ENCODE measurements at places on chromosomes 4 and X.

GRCh38 chr4:1870578-1871443 lies at the start of gene NSD2:
NSD2 (plus strand) TSS chr4:1871393; CDS start chr4:1900655, 29,262 bp downstream.
- peak; percentile 98 for DNase-seq

GRCh38 chr4:42600578-42600977 lies 56.3 kb downstream of the ATP8A1 start:
- DNase-seq, result no peak

DNA sequence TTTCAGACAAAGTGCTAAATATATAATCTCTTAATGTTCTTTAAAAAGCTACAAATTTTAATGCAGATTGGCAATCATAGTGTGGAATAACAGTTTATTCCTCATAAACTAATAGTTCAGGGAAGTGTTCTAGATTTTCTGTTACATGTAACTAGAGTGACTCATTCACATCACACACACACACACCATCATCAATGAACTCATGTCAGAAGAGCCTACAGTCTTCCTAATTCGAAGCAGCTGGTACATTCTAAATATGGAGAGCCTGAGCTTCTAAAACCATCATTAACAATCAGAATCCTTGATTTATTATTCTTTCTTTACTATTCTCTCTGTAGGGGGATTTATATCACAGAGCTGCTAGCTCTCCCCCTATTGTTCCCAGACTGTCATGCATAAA lies 49.6 kb downstream of the DKK2 start:
- peak; percentile 91 for DNase-seq

- DNase-seq, result no peak
Observed at GRCh38 chr4:113617195-113617594, 144.3 kb downstream of the CAMK2D start.

DNA sequence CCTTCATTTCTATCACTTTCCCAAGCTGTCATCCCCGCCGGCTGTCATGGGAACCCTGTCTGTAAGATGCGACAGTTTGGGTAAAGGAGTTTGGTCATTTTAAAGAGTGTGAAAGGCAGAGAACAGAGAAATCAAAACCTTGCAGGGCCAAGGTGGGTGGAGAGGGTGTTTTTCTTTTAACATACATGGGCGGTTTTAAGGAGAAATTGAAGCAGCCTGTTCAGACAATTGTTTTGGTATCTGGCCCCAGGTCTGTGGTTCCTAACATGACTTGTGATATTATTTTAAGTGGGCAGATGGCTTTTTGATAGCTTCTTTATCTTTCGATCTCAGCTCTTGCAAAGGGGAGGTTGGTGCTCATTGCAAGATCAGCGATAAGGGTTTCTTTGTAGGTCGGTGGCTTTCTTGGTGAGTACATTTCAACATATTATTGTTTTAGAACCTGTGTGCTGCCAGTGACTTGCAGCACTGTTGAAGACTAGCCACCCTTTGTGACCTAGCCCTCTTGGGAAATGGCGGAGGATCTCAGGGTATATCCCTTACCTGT lies 3.7 kb downstream of the PPP1R3F start:
- DNase-seq, result no peak

- no peak for DNase-seq
Observed at GRCh38 chr4:113433116-113433515, 328.4 kb downstream of the CAMK2D start.

DNA sequence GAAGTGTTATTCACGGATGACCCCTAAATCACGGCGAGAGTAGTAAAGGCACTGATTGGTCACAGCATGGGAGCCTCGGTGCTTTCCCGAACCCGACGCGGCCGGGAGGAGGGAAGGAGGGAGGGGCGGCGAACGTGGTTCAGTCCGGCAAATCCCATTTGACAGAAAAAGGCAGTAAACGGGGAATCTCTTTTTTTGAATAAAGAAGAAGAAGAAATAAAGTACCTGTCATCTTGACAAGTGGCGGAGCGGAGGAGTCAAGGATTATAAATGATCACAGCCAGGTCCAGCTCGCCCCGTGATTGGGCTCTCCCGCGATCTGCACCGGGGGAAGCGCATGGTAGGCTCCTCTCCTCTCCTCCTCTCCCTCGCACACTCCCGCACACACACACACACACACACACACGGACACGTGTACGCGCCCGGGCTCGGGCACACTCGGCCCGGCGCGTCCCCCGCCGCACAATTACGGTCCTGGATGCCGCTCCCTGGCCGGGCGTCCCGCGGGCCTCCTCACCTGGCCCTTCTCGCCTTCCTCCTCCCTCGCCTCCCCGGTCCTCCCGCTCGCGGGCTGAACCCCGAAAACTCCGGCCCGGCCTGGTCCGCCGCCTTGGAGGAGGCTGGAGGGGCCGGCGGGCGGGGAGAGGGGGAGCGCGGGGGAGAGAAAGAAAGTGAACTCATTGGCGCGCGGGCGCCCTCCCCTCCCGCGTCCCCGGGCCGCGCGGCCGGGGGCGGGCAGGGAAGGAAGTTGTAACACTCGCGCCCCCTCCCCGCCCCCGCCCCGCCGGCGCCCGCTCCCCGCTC lies 99.2 kb upstream of the TENM3 start:
- DNase-seq, result peak; percentile 72

GRCh38 chr4:189592890-189593289 lies 347.8 kb upstream of the FRG1 start:
- no peak for DNase-seq

GRCh38 chr4:189069772-189070171 lies 870.9 kb upstream of the FRG1 start:
- DNase-seq, result no peak

DNA sequence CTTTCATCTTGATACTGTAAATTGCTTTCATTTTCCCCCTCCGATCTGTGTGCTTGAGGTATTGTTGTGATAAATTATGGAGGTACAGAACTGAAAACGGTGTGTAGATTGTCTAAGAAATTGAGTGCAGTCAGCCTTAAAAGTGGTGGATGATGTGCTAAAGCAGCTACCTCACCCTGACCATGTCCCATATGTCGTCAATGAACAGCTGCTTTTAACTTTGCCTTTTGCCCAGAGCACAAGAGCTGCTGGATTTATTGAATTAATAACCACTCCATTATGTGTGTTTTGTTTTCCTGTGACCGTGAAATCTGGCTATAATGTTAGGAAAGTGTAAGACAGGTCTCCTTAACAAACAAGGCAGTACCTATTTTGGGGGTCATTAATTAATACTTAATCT lies 581.9 kb upstream of the PITX2 start:
- no peak for DNase-seq

GRCh38 chr4:117417856-117418255 lies 332.5 kb upstream of the TRAM1L1 start:
- DNase-seq, result no peak

GRCh38 chr4:47315346-47315745 lies 148.2 kb downstream of the COMMD8 start:
- no peak for DNase-seq

DNA sequence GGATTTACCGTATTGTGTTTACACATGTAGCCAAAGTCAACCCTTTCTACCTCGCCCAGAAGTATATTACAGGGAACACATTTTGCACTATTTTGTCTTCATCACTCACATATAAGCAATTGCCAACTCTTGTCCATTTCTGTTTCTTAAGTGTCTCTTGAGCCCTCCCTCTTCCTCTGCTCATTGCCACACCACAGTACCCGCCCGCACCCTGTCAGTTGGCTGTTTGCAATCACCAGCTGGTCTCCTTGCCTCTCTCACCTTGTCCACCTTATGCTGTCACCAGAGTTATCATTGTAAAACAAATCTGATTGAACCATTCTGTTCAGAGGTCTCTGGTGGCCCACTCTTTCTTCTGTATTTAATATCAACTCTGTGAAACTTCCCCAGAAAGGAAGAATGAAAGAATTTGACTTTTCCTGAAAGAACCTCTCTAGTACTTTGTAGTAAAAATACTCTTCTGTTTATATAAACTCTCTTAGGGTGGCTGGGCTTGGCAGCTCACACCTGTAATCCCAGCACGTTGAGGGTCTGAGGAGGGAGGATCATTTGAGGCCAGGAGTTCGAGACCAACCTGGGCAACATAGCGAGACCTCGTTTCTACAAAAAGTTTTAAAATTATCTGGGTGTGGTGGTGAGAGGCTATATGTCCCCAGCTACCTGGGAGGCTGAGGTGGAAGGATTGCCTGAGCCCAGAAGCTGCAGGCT lies 50.2 kb downstream of the ING2 start:
- DNase-seq, result no peak

- no peak for DNase-seq
Observed at GRCh38 chrX:38664285-38664684, 102.9 kb downstream of the TSPAN7 start.

GRCh38 chrX:23864742-23865326 lies 42.9 kb downstream of the APOO start:
- DNase-seq, result peak; percentile 90

GRCh38 chr4:75995727-75996126 lies 5.0 kb upstream of the SDAD1 start:
- peak; percentile 6 for DNase-seq

DNA sequence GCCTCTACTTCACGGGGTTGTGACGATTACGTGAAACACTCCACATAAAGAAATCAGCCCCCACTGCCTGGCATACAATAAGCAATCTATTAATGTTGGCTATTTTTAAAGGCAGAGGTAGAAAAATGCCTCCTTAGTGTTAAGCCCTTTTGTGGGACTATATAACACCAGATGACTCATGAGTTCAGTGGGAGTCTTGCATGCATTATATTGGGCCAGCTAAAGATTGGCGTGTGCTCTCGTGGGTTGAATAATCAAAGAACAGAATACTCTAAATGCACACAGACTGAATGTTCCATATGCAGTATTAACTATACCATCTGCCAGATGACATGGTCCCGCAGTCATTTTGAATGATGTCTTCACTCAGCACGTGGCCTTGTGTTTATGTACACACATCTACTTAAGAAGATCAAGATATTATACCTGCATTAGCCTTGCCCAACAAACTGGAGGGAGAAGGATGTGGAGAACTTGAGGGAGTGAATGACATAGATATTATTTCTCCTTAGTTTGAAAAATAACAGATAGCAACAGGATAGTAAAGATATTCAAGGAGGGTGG lies 85.0 kb upstream of the MYOZ2 start:
- no peak for DNase-seq

DNA sequence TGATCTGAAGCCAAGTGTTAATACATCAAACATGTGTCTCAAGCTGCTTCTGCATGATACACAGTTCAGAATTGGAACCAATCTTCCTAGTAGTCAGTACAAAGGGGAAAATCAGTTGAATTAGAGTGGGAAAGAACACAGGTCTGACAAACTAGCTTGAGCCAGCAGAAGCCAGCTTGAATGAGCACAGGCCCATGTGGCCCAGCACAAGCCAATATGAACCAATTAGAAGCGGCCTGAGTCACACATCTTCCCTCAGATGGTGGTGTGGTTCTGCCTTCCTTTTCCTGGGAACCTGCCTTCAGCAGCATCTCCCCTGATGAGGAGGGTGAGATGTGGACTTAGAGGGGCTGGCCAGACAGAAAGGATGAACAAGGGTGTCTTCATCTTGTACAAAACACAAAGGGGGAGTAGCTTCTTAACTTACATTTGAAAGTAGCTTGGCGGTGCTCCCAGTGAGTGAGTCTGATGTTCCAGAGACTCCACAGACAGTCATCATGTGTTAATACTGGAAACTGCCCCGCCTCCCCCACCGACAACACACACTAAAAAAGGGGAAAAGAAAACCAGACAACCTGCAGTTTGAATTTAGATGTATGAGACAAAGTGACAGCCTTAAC lies 72.0 kb downstream of the FRMPD4 start:
- no peak for DNase-seq

DNA sequence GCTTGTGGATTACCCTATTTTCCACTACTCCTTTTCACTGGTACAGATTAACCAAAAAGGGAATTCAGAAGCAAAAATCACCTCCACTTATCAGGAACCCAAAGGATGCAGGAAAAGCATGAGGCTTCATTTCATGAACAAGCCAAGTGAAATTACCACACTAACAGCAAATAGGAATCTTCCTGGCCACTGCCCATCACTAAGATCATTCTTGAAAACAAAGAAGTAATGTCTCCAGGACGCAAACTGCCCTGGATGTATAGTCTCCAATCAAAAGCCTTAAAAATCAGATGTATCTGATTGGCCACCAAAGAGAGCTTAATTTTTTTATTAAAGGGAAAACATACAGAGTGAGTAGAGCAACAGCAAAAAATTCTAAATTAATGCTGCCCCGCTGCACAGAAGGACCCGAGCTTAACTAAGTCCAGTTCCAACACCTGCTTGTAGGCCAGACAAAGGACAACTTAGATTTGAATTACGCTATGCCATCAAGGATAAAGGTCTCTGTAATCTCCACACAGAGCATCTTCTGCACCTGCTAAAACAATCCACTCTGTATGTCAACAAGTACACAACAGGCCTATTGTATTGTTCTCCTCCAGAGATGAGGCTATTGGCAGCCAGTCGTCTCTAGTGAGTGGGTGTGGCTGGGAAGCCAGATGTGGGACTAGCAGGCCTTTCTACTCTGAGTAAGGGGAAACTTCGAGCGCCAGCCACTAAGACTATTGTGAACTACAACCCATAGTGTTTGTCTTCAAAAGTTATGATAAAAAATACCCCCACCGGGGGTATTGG lies 12.4 kb downstream of the ZDHHC9 start:
- peak; percentile 12 for DNase-seq

- DNase-seq, result no peak
Observed at GRCh38 chr4:159608436-159608835, 505.6 kb downstream of the RAPGEF2 start.

DNA sequence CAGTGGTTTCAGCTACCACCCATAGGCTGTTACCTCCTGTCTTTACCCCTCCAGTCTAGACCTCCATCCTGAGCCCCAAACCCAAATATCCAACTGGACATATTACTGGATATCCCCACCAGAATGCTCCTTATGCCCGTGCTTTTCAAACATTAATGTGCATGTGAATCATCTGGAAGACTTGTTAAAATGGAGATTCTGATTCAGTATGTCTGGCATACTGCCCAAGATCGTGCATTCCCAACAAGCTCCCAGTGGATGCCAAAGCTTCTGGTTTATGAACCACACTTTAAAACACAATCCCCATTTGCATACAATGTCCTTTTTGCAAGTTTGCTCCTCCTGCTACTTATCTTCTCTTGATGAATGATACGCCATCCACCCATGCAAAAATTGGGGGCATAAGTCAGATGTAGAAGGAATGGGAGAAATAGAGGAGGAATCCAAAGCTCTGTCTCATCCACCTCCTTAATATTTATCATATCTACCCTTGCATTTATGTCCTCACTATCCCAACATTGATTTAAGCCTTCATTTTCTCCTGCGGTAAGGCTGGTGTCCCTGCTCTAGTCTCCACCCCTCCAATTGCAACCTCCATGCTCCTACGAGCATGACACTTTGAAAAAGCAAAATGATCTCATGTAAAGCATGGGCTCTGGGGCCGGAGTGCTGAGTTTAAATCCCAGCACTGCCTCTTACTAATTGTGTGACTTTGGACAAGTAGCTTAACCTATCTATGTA lies 7.4 kb upstream of the PGRMC1 start:
- no peak for DNase-seq

DNA sequence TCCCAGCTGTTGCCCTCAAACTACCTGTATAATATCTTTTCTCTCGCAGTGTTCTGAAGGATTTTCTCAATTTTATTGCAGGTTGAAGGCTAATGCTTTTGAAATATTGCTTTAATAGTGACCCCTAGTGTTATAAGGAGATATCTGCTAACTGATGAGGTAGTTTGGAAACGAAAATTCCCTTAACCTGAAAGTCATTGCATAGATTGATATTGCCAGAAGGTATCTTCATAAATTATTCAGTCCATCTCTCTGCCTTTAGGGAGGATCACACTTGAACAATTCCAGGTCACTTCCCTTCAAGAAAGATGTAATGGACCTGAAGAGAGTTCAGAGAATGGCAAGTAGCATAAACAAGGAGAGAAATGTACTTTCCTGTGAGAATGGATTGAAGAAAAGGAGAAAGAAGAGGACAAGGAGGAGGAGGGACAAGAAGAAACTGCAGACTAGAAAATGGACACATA lies 44.1 kb downstream of the TIGD4 start:
- DNase-seq, result peak; percentile 62

GRCh38 chrX:112457788-112458187 lies 221.9 kb downstream of the LHFPL1 start:
- no peak for DNase-seq

All from NCI-H1417 (cell line).